Vagina (tissue), 2 donors: ENCODE measurements at places on chromosomes 16 and 17.

GRCh38 chr17:73281928-73282327 is 20.2 kb upstream of the CPSF4L start:
- DNase-seq = no peak

DNA sequence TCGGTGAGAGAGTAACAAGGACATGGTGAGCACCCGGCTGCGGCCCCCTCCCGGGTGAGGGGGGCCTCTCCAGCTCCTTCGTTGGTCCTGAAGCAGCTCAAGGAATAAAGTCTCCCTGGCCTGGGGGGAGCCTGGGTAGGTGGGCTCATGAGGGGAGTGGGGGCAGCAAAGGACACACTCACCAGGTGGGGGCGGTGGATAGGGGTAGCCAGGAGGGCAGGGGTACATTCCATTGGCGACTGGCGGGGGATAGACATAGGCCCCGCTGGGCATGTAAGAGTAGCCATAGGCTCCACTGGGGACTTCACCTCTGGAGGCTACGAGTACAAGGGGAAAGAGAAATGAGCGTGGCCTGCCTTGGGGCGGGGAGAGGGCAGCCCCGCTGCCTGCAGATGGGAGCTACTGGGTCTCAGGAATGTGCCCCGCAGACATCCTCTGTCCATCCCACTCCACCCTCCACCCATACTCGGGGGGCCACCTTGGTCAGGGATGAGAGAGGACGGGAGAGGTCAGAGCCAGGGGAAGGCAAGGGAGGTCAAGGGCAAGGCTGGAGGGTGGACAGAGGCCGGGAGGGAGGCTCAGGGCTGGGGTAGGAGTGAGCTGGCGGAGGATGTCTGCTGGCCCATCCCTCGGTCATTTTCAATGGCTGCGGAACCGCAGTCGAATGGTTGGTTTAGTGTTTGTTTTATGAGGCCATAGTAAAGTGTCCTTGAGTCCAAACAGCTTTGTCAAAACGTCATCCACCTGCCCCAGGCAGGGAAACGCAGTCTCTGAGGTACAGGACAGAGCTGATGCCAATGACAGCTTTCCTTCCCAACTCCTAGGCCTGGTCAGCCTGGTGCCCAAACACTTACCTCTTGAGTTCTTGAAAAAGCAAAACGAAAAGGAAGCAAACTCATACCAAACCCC is 3.7 kb upstream of the UNC13D start:
- no peak for DNase-seq

GRCh38 chr16:65675161-65675560 is 553.3 kb upstream of the CDH11 start:
- no peak for DNase-seq

GRCh38 chr16:76527244-76527643 is 250.0 kb downstream of the CNTNAP4 start:
- no peak for DNase-seq

DNA sequence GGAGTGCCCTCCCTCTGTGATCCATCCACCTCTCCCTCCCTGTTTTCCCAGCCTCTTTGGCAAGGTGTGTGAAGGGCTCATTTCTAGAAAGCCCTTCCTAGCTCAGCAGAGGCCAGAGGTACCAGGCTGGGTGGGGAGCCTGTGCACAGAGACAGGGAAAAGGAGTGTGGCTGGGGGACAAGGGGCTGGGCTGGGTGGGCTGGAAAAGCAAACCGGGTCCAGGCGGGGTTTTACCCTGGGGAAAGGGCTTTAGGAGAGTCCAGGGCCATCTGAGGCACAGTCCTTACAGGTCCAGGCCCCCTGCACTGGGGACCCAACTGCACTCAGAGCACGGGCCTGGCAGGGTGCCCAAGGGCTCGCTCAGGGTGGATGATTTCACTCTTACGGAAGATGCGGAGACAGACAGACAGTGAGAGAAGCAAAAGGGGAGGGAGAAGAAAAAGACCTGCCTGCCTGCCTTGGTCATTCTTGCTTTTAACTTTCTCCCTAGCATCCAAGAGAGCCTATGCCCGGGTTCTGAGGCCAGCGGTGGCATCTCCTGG is 7.0 kb downstream of the CRHR1 start:
- DNase-seq = no peak

- DNase-seq = no peak
These were observed 79.1 kb upstream of the HNF1B start for GRCh38 chr17:37823996-37824395.

DNA sequence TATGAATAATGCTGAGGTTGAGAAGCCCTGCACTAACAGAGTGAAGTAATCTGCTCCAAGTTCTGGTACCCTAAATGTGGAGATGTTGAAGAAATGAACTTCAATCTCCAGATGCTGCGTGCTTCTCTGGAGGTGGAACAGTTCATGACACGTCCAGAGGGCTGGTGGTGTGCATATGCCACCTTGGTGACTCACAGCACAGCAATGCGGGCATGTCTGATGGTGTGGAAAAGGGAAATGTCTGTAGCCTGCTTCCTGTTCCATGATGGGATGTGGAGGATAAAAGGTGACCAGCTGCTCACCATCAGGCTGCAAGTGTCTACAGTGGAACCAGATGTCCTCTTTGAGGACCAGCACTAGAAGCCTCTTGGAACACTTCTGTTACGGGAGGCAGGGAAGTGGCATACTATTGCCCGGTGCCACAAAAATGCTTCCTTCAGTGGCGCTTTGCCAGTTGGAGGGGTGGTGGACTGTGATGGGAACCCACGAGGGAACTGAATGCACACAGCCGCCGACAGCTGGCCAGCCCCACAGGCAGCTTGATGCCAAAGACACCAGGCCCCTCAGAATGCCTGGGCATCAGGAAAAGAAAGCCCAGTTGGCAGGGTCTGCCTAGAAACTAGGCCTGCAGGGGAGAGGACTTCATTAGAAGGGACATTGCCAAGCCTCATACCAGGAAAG is 19.9 kb downstream of the SNX11 start:
- no peak for DNase-seq
